ENCODE measurements at places on chromosomes 16 and 17. TPM values are rescaled to one million over a fixed set of nuclear protein-coding genes. Genes with fewer than 3 reads are reported as not detected.

The TNP2 gene
- polyA plus RNA-seq = not detected

The LDHD gene
- polyA plus RNA-seq = 0.23 TPM

The CETP gene
- polyA plus RNA-seq = not detected

The DYNLRB2 gene
- polyA plus RNA-seq = not detected

The CDH8 gene
- polyA plus RNA-seq = not detected

The MRPL38 gene
- 42.5 TPM for polyA plus RNA-seq

The KRTAP2-1 gene
- not detected for polyA plus RNA-seq

Data from IMR-90 (cell line).